NCI-H2227 treated with DMSO at 0.1 percent for 48 hours (cell line): ENCODE measurements at places on chromosomes 5 and 9.
A peak's percentile ranks its signal among the peaks of the same experiment; 100 is the strongest.

- DNase-seq: no peak
Observed at GRCh38 chr5:127373858-127374491, 83.4 kb downstream of the MEGF10 start.

DNA sequence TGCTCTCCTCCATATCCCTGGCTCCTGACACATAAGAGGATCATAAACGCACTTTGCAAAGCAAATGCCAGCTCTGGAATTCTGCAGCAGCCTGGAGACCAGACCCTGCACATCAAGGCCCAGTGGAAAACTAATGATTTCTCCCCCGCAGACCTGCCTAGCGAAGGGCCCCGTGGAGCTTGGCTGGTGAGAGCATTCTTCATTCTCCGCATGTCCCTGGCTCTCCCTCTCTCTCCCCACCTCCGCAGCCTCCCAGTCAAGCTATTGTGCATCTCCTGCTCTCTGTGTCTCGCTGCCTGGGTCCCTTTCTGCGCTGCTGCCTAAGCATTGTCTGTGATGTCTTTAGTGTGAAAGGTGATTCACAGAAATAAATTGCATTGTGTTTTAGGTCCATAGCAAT lies 46.7 kb downstream of the GRIA1 start:
- DNase-seq: peak; percentile 56

DNA sequence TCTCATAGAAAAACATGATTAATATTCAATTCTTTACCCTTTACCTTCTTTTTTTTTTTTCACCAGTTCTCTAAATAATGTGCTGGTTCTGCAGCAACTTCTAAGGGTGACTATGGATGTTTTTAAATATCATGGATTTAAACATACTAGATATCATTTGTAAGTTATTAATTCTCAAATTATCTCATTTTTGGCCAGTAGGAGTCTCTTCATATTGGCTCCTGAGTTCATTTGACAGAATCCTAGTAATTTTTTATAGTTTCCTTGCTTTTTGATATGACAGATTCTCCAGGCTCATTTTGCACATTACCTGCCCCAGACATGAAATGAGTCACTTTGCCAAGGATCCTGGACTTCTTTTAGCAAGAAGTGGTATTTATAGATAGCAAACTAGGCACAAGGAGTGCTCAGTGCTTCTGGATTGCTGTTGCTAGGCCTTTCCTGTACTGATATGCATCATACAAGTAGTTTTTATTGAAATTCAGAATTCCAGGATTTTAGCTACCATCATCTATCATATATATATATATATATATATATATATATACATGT lies 201.3 kb upstream of the IL12B start:
- DNase-seq: no peak

DNA sequence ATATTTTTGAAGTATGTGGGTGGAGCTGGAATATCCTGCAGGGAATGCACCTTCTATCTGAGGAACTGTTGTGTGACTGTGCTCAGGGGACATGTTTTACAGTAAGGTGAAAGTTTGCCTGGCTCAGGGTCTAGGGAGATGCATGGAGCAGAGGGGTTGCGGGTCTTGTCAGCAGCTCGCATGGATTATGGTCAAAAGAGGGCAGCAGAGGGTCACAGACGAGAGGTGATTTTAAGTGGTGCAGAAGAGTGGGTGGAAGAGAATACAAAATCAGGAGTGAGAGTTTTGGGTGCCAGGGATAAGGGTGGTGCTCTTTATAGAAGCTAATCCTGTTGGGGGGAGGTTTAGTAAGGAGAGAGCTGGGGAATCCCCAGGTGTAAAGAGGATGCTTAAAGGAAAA lies 53.5 kb upstream of the GRIN3A start:
- DNase-seq: no peak

DNA sequence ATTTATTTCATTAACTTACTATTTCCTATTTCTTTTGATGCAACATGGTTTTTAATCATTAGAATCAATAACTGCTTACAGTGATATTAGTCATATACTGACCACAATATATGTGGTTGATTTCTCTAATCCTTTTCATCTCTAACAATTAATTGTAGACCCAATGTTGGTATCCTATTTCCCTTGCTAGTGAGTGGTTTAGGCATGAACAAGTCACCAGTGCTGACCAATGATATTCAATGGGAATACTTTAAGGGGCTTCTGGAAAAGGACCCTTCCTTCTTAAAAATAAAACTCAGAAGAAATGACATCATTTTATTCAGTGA lies 672.4 kb upstream of the GRAMD2B start:
- no peak for DNase-seq

- DNase-seq: no peak
Observed at GRCh38 chr9:88313364-88314220, 74.7 kb upstream of the SPIN1 start.

GRCh38 chr5:68279984-68280383 lies 64.4 kb downstream of the PIK3R1 start:
- DNase-seq: no peak

DNA sequence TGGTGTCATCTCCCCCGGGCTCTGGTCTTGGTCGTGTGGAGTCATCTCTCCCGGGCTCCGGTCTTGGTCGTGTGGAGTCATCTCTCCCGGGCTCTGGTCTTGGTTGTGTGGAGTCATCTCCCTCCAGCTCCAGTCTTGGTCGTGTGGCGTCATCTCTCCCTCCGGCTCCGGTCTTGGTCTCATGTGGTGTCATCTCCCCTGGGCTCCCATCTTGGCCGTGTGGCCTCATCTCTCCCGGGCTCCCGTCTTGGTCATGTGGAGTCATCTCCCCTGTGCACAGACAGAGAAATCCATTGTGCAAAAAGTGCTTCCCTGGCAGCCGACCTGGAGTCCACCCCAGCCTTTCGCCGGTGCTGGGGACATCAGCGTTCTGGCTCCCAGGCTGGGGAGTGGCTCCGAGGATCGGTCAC lies 91.1 kb upstream of the CACNA1B start:
- DNase-seq: no peak
